ENCODE measurements at places on chromosomes 7 and 10. TPM values are rescaled to one million over a fixed set of nuclear protein-coding genes. Genes with fewer than 3 reads are reported as not detected.

Gene MTPN
- 130 TPM for total RNA-seq

Gene CTAGE4
- not detected for total RNA-seq

Gene SLC26A4
- total RNA-seq: 0.05 TPM

Gene TMEM26
- not detected for total RNA-seq

Gene SPDYE2
- total RNA-seq: not detected

Gene TMEM130
- total RNA-seq: 0.31 TPM

Gene CELF2
- total RNA-seq: 78.9 TPM

Gene FAM237B
- total RNA-seq: not detected

Gene NPFFR1
- not detected for total RNA-seq

Gene CC2D2B
- total RNA-seq: 1.2 TPM

Gene NUDT13
- total RNA-seq: 4.6 TPM

Gene CHN2
- total RNA-seq: 1.1 TPM

Gene POLR2J2
- total RNA-seq: 29.2 TPM

Gene SLC29A4
- 0.32 TPM for total RNA-seq

Gene ADAM12
- 0.84 TPM for total RNA-seq

Gene MBL2
- total RNA-seq: not detected

Gene LAMB1
- total RNA-seq: not detected

Gene TYW1
- total RNA-seq: 26.1 TPM

Gene ENKUR
- not detected for total RNA-seq

Gene MYPN
- not detected for total RNA-seq

Gene PHYHIPL
- not detected for total RNA-seq

Gene CFAP69
- not detected for total RNA-seq

Gene NME8
- not detected for total RNA-seq

Gene IDI2
- total RNA-seq: not detected

Gene ANKRD61
- total RNA-seq: not detected

Gene OR2A12
- not detected for total RNA-seq

Gene CLRN3
- total RNA-seq: not detected

Gene NFKB2
- 622 TPM for total RNA-seq

Gene PILRA
- total RNA-seq: 2.2 TPM

Gene GRM3
- total RNA-seq: not detected

Gene ZNRF2
- total RNA-seq: 21.4 TPM

Gene CCDC3
- 0.07 TPM for total RNA-seq

Gene EPDR1
- total RNA-seq: 0.22 TPM

Gene AKR1E2
- total RNA-seq: 1.1 TPM

Gene TFEC
- 35.0 TPM for total RNA-seq

Gene CALY
- total RNA-seq: not detected

Gene DGKB
- total RNA-seq: not detected

Gene CALHM1
- total RNA-seq: 0.40 TPM

Gene UNC5B
- total RNA-seq: not detected
